Kidney tubule cell (primary cell): ENCODE measurements at places on chromosomes 13 and 19.

DNA sequence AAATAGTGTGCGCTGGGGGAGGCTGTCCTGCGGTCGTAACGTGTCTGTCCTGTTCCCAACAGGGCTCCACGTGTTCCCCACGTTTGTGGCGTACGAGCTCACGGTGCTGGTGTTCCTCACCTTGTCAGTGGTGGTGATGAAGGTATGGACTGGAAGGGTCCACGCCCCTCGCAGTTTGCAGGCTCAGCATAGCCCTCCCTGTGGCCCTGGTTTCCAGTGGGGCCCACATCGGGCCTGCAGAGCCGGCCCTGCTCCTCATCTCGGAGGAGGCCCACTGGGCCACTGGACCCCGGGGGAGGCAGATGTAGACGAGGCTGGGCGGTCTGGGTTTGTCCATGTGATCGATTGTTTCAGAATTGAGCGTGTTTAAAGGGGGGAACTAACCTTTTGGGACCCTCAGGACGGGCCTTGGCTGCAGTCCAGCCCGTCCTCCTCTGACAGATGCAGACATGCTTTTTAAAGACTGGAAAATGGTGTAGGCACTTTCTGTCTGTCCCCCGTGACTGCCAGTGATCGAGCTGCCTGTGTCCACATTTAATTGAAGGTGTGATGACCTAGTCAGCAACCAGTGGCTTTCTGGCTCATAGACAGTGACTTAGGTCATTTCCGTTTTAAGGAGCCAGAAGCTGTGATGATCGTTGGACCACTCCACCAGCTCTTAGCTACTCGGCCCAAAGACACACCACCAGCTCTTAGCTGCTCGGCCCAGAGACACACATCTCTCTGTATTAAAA lies 37.1 kb upstream of the TFDP1 start:
- no peak for DNase-seq

- DNase-seq = peak; percentile 47
Observed at GRCh38 chr13:81487151-81487550, 1146.2 kb upstream of the SPRY2 start.

- DNase-seq = peak; percentile 29
Observed at GRCh38 chr19:1026783-1027649, 608 bp downstream of the CNN2 start.

GRCh38 chr19:45403781-45404556 lies 900 bp downstream of the PPP1R13L start:
- peak; percentile 82 for DNase-seq

GRCh38 chr19:35042954-35043604 lies 1.6 kb downstream of the HPN start:
- no peak for DNase-seq

DNA sequence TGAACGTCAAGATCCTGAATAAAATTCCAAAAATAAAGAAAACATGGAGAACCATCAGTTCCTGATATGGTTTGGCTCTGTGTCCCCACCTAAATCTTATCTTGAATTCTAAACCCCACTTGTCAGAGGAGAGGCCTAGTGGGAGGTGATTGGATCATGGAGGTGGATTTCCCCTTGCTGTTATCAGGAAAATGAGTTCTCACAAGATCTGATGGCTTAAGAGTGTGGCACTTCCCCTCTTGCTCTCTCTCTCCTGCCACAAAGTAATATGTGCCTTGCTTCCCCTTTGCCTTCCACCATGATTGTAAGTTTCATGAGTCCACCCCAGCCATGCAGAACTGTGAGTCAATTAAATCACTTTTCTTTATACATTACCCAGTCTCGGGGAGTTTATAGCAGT lies 827.4 kb downstream of the GPC5 start:
- DNase-seq = no peak

- DNase-seq = no peak
Observed at GRCh38 chr13:33717775-33718174, 100.2 kb upstream of the RFC3 start.

- peak; percentile 68 for DNase-seq
Observed at GRCh38 chr13:86051134-86052103, 252.2 kb upstream of the SLITRK6 start.

DNA sequence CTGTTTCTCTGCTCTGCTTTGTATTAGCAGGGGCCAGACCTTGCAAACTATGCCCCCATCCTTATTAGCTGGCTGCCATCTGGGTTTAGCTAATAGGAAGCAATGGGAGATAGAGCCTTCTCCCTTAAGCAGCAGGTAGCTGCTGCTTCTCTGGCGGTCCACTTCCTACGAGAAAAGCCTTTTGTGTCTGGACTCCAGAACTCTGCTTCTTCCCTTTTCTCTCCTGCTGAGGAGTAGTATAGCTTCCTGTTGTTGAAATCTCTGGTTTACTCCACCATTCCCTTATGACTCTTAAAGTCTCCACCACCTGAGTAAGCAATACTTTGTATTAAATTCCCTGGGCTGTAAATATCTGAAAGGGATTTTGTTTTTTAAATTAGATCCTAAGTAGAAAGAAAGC lies 147.1 kb downstream of the DNAJC15 start:
- DNase-seq = no peak

DNA sequence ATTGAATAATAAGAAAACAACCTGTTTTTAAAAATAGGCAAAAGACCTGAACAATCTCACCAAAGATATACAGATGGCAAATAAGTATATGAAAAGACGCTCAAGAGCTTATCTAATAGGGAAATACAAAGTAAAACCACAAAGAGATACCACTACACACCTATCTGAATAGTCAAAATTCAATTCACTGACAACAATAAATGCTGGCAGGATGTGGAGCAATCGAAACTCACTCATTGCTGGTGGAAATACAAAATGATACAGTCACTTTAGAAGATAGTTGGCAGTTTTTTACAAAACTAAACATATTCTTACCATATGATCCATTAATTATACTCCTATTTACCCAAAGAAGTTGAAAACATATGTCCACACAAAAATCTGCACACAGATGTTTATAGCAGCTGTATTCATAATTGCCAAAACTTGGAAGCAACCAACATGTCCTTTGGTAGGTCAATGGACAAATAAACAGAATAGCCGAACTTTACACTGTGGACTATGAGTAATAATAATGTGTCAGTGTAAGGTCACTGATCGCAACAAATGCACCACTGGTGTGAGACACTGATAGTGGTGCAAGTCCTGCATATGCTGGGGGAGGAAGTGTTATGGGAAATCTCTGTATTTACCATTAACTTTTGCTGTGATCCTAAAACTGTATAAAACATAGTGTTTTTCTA lies 20.8 kb downstream of the ZC3H13 start:
- no peak for DNase-seq

GRCh38 chr13:33207615-33207961 lies 78.0 kb downstream of the STARD13 start:
- no peak for DNase-seq

GRCh38 chr13:101942038-101942437 lies 459.8 kb downstream of the FGF14 start:
- DNase-seq = peak; percentile 64

DNA sequence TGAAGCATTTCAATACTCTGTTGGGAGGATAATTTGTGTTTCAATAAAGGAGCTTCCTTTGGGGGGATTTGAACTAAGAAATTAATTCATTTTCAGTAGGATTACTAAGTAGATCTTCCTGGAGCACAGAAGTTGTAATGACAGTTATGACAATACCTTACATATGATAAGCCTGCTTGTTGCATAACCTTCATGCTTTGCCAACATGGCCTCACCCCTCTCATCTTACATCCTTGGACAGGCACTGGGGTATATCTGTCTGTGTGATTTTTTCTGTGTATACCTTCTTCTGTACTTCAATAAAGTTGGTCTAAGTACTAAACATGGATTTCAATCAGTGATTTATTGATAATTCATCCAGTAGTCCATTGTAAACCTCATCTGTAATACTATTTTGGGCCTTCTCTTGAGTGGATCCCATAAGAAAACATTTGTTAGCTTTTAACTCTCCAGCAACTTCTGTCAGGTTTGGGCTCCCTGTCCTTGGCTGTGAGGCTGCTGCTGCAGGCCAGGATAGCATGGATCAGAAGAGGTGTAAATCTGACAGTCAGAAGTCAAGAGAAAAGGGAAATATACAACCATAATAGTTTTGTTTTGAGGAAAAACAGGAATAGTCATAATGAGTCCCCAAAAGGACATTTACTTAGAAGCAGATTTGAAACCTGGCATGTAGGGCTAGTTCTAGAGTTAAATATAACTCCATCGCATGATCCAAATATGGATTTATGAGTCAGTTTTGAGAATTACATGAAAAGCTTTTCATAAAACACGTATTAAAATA lies 422.2 kb downstream of the KLF5 start:
- no peak for DNase-seq

DNA sequence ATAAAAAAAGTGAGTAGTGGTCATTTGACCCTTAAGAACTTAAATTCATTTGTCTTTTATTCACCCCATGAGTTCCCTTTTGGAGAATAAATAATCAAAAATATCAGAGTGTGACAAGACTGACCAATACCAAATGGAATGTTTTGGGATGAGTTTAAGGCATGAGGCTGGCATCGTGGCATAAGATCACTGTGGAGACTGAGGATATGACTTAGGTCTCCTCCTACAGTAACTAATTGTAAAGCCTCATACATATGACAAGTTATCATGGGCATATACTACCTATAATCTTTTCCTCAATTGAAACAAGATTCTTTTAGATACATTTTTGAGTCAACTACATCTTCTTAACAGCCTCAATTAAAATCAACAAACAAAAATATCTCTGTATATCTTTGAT lies 782.0 kb downstream of the SLITRK1 start:
- DNase-seq = no peak

- no peak for DNase-seq
Observed at GRCh38 chr19:19179548-19180441, 9.7 kb upstream of the MEF2B start.

- DNase-seq = no peak
Observed at GRCh38 chr19:58385891-58386575, 1.0 kb upstream of the RPS5 start.

- peak; percentile 94 for DNase-seq
Observed at GRCh38 chr19:1248139-1248785, at the start of gene MIDN. Gene MIDN (plus strand): TSS chr19:1248583. CDS start chr19:1250297, 1,714 bp downstream.

DNA sequence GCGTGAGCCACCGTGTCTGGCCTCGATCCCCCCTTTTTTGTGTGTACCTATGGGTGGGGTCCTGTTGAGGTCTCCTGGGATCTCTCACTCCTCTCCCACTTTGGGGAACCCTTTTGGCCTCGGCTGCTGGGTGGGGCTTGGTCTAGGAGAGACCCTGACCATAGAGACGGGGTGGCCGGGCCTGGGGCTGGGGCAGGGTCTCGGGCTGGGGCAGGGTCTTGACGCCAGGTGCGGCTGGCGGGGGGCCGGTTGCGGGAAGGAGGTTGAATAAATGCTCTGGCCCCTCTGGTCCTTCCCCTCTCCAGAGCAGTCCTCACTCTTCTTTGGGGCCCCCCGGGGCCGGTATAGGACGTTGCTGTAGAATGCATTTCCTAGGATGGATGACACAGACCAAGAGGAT lies 9.7 kb downstream of the TMIGD2 start:
- no peak for DNase-seq

DNA sequence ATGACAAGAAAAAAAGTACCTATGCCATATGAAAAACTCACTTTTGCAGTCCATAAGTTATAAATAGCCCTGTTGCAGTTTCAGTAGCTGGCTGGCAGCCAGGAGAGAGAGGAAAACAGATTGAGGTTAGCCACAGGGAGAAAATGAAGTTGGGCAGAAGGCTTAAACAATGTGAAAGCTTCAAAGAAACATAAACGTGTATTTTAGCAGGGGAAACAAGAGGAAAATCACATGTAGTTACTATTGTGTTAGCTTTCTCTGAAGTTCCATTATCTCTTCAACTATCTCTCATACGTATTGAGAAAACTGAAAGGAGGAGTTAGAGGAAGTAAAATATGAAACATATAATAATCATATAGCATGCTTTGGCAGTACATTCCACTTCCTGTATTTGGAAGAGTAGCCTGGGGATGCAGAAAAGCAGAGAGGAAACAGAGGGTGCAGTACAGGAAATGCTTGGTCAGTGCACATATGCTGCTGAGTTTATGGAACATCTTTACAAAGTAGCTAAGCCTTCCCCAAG lies 1551.1 kb downstream of the EFNB2 start:
- DNase-seq = peak; percentile 14

DNA sequence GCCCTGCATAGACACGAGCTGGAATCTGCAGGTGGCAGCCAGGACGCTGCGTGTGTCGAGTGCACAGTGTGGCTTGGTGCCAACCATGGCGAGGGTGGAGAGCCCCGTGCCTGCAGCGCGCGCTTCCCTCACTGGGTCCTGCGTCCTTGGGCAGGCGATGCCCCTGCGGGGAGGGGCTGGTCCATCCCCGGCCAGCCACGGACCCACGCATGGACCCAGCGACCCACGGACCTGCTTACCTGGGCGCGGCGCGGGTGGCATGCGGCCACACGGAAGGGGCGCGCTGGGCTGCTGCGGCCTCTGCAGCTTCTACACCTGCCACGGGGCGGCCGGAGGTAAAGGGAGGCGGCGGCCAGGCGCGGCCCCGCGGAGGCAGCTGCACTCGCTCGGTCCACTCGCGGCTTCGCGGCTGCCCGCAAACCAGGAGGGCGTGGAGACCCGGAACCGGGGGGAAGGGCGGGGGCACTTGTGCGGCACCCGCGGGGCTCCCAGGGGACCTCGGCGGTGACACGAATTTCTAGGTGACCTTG lies 569 bp upstream of the MCF2L start:
- DNase-seq = peak; percentile 29

- DNase-seq = peak; percentile 90
Observed at GRCh38 chr19:36136964-36137686, 2.7 kb upstream of the CAPNS1 start.

GRCh38 chr19:42191855-42192254 lies 25.6 kb downstream of the DEDD2 start:
- peak; percentile 96 for DNase-seq

GRCh38 chr19:51083783-51084182 lies 1.1 kb upstream of the KLK14 start:
- DNase-seq = no peak

DNA sequence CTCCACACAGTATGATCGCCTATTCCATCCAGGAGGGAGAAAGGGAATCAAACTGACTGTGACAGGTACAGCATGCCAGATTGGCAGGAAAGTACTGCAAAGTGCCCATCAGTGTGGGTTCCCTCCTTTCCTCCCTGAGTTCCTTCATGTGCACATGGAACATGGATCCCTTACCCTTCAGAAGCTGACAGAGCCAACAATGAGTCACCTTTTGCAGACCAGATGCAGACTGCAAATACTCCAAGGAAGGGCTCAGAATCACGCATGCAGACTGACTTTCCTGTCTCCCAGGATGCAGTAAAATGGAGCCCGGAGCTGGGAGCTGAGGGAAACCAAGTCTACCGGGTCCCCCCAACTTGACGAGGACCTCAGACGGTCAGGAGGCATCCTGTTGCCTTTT lies 41.8 kb downstream of the SACS start:
- DNase-seq = no peak

- no peak for DNase-seq
Observed at GRCh38 chr13:33554919-33555791, 262.8 kb upstream of the RFC3 start.
